ENCODE measurements at places on chromosomes 13 and 19.

GRCh38 chr19:10885201-10886169 lies 14.1 kb downstream of the CARM1 start:
- DNase-seq = no peak

GRCh38 chr19:49430678-49431329 lies 5.6 kb downstream of the GFY start:
- DNase-seq = no peak

GRCh38 chr13:62837895-62838294 lies 1422.2 kb upstream of the PCDH20 start:
- DNase-seq = no peak

DNA sequence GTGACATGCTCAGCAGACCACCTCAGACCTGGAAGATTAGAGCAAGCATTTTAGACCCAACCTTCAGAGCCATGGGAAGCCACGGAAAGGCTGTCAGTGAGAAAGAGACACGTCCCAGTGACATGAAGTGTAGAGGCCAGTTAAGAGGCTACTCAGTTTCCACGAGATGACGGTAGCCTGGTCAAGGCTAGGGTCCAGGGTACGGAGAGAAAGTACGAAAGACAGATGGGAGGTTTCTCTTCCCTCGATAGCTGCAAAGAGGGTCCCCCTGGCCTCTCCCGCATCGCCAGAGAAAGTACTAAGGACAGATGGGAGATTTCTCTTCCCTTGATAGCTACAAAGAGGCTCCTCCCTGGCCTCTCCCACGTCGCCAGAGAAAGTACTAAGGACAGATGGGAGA lies 8.6 kb downstream of the ZSCAN5A start:
- DNase-seq = no peak

GRCh38 chr13:109657395-109657794 lies 129.0 kb downstream of the IRS2 start:
- DNase-seq = no peak

DNA sequence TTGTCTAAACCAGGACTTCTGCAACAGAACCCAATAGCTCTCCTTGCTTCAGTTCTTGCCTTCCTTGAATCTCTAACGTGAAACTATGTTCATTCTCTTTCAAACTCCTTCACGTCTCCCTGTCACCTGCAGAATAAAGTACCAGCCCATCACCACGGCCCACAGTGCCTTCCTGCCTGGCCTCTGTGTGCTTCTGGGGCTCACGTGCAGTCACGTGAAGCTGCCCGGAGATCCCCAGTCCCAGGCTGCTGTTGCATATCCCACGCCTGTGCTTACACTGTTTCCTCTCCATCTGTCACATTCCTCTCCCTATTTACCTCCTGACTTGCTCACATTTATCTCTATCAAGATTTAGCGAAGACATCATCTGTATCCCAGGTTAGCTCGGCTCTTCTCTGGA lies 102.8 kb downstream of the STARD13 start:
- no peak for DNase-seq

GRCh38 chr19:41553804-41554203 lies 22.2 kb upstream of the CEACAM21 start:
- DNase-seq = no peak

DNA sequence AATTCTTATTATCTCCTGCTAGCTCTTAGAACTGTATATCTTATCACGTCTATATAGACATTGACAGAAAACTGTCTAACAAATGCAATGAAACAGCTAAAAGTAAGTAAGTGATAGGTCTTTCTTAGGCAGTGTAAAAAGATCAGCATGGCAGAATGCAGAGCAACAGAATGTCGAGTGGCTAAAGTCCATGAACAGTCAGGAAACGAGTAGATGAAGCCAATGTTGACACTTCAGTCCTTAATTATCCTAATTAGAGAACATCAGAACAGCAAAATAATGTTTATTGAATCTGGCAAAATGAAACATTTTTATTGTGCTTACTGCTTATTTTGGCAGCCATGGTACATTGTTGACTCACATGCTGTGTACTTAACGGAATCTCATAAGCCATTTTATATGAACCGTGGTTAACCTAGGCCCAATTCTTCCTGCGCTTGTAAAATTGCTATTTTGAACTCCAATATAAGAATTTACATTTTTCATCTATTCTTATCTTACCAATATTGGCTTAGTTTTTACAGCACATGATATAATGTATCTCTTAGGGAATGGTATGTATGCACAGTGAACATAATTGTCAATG lies 748.1 kb downstream of the DACH1 start:
- no peak for DNase-seq

GRCh38 chr19:18789883-18790565 lies 1.1 kb downstream of the COMP start:
- peak; percentile 27 for DNase-seq

GRCh38 chr19:57769345-57770131 lies at the start of gene ZNF586:
TSS of gene ZNF586 (plus strand) at chr19:57769676. CDS start at chr19:57769843, 167 bp downstream.
- peak; percentile 95 for DNase-seq

GRCh38 chr13:85798556-85798955 lies 663 bp downstream of the SLITRK6 start:
- no peak for DNase-seq

- no peak for DNase-seq
These were observed 19.3 kb upstream of the DOCK9 start for GRCh38 chr13:98997011-98997730.

GRCh38 chr19:15372470-15372869 lies 7.1 kb downstream of the AKAP8 start:
- peak; percentile 11 for DNase-seq

DNA sequence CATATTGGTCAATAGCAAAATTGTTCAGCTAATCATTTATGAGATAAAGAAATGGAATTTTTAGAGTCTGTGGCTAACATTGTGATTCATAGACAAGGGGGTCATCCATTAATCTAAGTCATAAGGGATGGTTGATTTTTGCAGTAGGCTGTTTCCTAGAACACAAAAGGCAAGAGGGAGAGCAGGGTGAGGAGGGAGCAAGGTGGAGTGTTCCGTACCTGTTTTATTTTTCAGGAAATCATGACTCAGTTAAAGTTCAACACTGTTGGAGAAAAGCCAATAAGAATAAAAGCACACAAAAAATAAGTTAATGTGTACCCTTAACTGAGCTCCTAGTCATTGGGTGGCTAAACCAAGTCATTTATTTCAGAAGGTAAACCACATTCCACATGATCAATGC lies 512.4 kb upstream of the ATXN8OS start:
- no peak for DNase-seq

GRCh38 chr13:26658448-26659385 lies 101.2 kb downstream of the WASF3 start:
- DNase-seq = peak; percentile 14
